Activated gamma-delta T cell treated with anti-CD3 and anti-CD28 coated beads, Interleukin-2, amount 50 U/mL, for 16 hours (primary cell): ENCODE measurements at places on chromosomes 12 and 14.
A peak's percentile ranks its signal among the peaks of the same experiment; 100 is the strongest.

GRCh38 chr12:88056571-88056970 lies 27.4 kb upstream of the C12orf50 start:
- DNase-seq = no peak

DNA sequence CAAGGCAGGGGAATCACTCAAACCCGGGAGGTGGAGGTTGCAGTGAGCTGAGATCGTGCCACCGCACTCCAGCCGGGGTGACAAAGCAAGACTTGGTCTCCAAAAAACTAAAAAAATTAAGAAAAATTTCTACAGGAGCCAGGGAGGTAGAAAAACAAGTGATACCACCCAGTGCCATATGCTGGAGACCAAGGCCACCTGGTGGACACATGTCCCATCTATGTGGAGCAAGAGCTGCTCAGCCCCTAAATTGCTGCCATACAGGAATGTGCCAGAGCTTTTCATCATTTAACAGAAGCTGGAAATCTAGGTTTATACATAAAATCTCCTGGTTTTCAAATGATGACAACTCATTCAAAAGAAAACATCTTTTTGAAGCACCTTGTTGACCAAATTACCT lies 61.4 kb upstream of the ELK3 start:
- no peak for DNase-seq

DNA sequence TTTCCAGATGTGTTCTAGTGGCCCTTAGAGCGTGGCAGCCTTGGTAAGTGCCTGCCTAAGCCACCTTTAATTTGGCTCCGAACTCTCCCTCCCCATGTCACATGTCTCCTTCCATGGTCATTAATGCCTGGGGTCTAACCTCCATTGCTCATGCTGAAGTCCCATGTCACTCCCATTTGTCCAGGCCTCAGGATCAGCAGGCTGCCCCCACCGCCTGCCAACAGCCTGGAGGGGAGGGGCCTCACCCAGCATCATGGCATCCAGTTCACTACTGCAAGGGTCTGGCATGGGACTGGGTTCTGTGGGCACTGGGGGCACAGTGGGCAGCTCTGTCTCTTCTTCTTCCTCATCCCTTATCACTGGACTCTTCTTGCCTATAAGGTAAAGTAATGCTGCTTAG lies 4.4 kb downstream of the MMP19 start:
- DNase-seq = no peak

DNA sequence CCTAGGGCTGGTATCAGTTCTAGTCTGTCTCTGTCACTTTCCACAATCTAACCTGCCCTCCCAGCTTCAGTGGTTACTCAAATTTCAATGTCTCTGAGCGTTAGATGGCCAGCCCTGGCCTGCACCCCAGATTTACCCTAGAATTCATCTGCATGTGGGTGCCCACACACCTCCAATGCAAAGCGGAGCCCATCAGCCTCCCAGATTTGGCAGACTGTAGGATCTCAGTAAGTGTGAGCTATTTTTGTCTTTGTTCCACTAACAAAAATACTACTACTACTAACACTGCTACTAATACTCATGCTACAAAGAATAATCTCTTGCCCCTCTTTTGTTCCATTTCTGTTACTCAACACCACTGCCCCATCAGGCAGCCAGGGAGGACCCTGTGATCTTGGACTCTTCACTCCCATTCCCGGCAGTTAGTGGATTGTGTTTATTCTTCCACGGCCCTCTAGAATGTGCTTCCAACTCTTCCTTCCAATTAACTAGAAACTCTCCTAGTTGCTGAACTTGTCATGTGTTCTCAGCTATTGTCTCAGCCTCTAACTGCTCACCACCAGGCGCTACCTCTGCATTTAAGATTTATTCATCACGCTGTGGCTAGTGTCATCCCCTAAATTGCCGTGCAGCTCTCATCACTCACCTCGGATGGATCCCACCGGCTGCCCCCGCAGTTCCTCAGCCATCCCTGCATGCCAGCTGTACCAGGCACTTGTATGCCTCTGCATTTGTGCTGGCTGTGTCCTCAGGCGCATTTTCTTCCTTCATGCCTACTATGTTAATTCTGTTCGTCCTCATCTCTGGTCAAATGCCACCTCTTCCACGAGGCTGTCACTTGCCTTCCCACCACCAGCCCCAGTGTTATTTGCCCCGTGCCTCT lies 150.6 kb upstream of the HIF1A start:
- no peak for DNase-seq

GRCh38 chr12:7937833-7938506 lies 2.0 kb upstream of the SLC2A3 start:
- no peak for DNase-seq

DNA sequence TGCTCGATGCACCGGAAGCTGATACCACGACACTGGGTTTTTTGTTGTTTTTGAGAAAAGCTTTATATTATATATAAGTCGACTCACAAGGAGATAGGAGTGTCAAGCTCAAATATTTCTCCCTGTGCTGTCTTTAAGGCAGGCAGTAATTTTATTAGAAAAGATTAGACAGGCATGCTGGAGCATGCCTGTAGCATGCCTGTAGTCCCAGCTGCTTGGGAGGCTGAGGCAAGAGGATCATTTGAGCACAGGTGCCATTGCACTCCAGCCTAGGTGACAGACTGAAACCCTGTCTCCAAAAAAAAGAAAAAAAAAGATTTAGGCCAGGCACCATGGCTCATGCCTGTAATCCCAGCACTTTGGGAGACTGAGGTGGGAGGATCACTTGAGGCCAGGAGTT lies 51.8 kb downstream of the GNS start:
- DNase-seq = no peak

DNA sequence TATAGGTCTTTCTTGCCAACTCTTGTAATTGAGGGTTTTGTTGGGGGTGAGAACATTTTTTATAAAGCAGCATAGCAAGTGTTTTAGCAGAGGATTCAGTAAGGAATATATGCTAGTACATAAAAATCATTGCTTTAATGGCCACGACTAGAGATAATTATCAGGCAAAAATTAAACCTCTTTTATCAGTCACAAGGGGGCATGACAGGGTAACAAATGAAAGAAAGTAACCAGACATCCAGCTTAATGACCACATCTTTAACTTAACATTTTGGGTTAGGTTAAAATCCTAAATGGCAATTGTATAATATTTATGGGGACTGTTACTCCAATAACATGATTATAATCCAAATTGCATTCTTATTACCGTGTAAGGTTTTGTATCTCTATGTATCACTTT lies 119.6 kb downstream of the LRRIQ1 start:
- DNase-seq = no peak

DNA sequence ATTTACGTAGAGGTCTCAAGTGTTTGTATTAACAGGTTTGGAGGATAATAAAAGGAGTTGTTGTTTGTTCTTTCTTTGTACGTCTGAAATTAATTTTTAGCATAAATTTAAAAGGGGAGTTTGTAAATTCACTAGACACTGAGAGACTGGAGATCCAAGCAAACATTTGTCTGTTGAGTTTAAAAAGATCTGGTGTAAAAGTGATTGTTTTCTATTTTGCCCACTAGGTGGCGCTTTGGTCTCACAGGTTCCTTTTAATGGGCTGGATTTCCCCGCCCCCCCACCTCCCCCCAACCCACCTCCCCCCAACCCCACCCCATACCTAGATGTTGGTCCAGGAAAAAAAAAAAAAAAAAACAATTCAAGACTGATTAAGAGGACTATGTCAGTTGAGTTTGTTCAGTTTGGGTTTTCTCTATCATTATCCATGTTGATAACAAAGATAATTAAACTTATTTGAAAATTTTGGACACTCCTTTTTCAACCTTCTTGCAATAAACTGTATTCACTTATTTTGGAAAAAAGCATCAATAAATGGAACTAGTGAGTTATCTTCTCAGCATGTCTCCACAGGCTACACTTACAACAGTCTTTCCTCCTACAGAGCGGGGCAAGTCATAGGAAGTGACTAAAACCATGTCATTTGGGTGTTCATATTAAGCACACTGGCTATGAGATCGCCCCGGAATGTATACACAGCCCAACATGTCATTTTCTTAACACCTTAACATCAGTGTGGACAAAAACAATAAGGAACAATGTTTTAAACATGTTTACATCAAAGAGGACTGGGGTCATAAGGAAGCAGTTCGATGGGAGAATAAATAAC lies 841.1 kb downstream of the NRXN3 start:
- no peak for DNase-seq

DNA sequence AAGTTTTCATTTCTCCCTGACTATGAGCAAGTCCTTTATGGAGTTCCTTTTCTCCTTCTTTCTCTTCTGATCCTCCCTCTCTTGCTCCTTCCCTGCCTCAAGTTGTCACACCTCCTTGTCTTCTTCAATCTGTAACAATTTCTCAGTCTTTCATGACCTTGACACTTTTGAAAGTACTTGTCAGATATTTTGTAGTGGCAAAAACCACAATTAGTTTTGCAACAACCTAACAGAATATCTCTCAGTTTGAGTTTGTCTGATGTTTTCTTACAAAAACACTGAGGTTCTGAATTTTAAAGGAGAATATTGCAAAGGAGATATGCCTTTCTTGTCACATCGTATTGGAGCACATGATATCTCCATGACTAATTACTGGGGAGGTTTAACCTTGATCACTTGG lies 4.1 kb upstream of the CRADD start:
- DNase-seq = no peak

DNA sequence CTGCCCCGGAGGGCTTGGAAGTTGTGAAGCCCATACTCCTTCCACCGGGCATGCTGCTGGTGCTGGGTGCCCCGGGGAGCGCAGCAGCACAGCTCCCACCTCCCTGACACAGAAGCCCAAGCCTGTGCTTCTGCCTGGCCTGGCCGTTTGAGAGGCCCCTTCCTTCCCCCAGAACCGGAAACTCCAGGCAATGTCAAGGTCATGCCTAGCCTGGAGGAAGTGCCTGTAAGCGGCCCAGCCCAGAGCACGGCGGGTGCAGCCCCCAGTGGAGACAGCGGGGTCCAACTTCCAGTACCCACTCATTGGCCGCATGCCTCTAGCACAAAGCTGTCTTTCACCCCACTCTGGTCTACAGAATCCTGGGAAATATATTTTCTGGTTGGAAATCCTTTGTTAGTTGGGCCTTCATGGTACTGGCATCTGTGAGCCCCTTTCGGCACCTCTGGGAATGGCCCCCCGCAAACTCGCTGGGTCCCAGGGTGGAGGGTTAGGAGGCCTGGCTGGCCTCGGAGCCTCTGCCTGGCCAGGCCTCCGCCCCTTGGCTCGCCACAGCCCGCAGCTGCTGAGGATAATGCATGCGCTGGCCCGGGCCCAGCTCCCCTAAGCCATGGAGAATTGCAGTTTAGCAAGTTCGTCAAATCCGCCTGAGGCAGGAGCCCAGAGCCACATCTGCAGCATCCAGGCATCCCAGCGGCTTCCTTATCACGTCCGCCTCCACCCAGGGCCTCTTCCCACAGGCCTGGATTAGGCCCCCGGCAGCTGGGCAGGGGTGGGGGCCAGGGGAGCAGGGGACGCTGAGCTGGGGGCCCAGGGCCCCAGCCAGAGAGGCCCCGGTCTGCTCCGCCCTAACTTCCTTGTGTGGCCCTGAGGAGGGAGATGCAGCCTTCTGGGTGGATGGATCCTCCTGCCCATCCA lies 48.9 kb upstream of the DLK1 start:
- DNase-seq = no peak

GRCh38 chr12:47819896-47820630 lies at the start of gene HDAC7:
TSS of gene HDAC7 (minus strand) at chr12:47819903. CDS start at chr12:47819785, 118 bp downstream.
- peak; percentile 64 for DNase-seq

- no peak for DNase-seq
Observed at GRCh38 chr12:29763301-29763683, 20.4 kb downstream of the TMTC1 start.

- DNase-seq = no peak
Observed at GRCh38 chr14:96080571-96080970, 41.4 kb downstream of the C14orf132 start.
